ENCODE measurements at places on chromosomes 3 and 15. TPM values are rescaled to one million over a fixed set of nuclear protein-coding genes. Genes with fewer than 3 reads are reported as not detected.

- no peaks in the 10 kb centered on the region for H3K27me3 ChIP-seq
- H3K27ac ChIP-seq, result no peak overlapping the region
- no peak overlapping the region for H3K4me3 ChIP-seq
- DNase-seq, result no peak
- H3K36me3 ChIP-seq, result no peaks in the 10 kb centered on the region
- H3K4me1 ChIP-seq, result no peaks in the 10 kb centered on the region
Measured at GRCh38 chr3:174949523-174949922, 90.4 kb downstream of the NAALADL2 start.

- no peaks in the 10 kb centered on the region for H3K4me1 ChIP-seq
- no peak for DNase-seq
- H3K27me3 ChIP-seq, result no peaks in the 10 kb centered on the region
- no peaks in the 10 kb centered on the region for H3K36me3 ChIP-seq
- peak overlapping the region; percentile 11 for H3K27ac ChIP-seq
Measured at GRCh38 chr3:65210026-65210814, 522.4 kb upstream of the ADAMTS9 start.

DNA sequence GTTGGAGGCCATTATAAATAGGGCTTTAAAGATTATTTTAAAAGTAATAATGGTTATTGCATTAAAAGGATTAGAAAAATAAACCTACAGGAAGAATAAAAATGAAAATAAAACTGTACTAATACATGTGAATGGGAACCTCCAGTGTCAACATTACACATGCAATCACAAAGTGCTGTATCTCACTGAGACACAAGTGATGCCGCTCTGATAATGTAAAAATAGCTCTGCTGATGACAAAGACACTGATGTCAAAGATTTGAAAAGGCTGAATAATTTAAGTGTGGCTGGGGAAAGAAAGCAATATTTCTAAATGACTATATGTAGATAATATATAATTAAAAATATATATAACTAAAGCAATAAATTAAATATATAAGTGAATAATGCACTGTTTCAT is 129.1 kb upstream of the RAP2B start:
- no peaks in the 10 kb centered on the region for H3K36me3 ChIP-seq
- no peak overlapping the region for H3K4me3 ChIP-seq
- no peaks in the 10 kb centered on the region for H3K27me3 ChIP-seq
- no peak overlapping the region for H3K27ac ChIP-seq
- no peak for DNase-seq
- no peaks in the 10 kb centered on the region for H3K4me1 ChIP-seq

The PSMD6 gene
- 65.1 TPM for total RNA-seq

The CYP1A2 gene
- not detected for total RNA-seq

The FBXW12 gene
- total RNA-seq, result 0.37 TPM

Data from uterus (tissue), 4 donors.